ENCODE measurements at places on chromosomes 5 and 9. TPM values are rescaled to one million over a fixed set of nuclear protein-coding genes. Genes with fewer than 3 reads are reported as not detected.

Gene INSL6
- total RNA-seq = not detected

Gene NPDC1
- 14.4 TPM for total RNA-seq

Gene GFM2
- total RNA-seq = 29.4 TPM

Gene FAM219A
- total RNA-seq = 6.1 TPM

Gene LCN9
- total RNA-seq = not detected

Gene LMAN2
- 311 TPM for total RNA-seq

Gene CAMK2A
- total RNA-seq = not detected

Gene TSSK1B
- not detected for total RNA-seq

Gene BNC2
- 4.5 TPM for total RNA-seq

Gene SNX30
- 5.9 TPM for total RNA-seq

Gene GCNT1
- 6.3 TPM for total RNA-seq

Gene CNTNAP3
- total RNA-seq = 78.6 TPM

Gene CSF1R
- not detected for total RNA-seq

Measured in dermis microvascular lymphatic vessel endothelial cell (primary cell).